ENCODE measurements at places on chromosomes 7 and 10.

DNA sequence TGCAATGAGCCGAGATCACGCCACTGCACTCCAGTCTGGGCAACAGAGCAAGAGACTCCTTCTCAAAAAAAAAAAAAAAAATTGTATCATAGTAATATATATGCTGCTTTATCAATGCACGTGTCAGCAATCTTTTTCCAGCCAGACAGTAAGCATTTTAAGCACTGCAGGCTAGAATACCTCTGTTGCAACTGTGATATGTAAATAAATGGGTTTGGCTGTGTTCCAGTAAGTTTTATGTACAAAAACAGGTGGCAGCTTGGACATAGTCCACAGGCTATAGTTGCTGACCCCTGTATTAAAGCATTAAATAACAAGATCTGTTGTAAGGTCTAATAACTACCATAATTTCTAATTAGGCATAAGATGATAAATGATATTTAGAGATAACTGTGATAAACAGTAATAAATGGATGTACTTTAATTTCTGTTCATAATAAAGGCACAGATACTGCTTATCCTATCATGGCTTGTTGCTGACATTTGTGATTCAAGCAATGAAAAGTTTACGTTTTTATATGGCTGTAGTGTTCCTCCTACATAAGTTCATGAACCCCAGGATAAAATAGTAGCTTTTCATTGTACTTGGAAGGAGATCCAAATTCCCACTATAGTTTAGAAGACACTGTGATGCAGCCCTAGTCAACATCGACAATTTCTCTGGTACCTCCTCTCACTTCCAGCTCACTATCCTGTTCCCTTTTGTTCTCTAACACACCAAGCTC is 161.4 kb downstream of the ELMO1 start:
- no peak for DNase-seq

DNA sequence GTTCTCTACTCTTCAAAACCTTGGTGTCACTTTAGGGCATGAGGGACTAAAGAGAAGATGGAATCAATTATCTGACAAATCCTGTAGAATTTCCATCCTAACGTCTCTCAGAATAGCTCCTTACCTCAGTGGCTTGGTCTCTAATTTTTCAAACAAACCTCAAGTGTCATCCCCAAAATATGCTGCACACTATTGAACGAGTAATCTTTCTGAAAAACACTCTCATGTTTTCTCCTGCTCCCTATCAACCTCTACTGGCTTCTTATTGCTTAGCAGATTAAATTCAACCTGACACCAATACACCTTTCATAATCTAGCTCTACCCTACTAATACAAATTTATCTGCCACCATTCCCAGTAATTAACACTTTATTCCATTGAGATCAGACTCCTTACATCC is 8.5 kb downstream of the CNOT4 start:
- no peak for DNase-seq

DNA sequence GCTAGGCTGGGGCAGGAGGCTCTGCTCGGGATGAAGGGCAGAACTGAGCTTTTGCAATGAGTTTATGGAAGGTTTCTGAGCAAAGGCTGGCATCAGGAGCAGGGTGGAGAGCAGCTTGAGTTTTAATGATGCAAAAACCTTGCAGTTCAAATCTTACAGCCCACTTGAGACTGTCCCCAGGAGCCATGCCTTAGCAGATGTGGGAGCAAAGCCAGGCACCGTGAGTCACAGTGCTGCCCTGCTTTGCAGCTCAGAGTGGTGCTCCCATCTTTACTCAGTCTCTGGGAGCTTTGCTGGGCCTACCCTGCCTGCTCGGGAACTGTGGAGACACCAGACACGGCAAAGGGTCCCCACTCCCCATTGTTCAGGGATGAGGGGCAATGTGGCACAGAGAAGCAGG is 122.4 kb upstream of the NPS start:
- DNase-seq = no peak

DNA sequence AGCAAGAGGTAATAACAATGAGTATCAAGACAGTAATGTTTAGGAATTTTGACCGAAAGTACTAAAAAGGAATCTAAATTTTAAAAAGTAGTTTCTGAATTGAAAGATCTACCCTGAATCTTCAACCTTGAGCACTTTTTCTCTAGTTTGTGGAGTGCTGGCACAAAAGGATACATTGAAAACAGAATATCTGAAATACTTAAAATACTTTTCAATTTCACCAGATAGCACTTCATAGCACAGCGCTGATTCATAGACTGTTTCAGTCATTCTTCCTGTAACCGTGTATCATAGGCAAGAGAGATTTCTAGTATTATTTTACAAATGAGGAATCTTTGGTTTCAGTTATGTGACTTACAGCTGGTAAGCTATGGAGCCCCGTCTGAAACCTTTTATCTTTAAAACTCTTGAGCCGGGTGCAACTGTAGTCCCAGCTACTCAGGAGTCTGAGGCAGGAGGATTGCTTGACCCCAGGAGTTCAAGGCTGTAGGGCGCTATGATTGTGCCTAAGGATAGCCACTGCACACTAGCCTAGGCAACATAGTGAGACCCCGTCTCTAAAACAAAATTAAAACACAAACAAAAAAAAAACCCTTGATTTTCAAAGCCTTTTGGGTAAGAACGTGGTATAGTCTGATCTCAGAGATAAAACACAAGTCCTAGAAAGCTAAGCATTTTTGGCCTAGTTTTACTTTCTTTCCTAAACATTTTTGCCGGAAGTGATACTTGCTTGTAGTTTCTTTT is 35.1 kb downstream of the FHIP2A start:
- no peak for DNase-seq

DNA sequence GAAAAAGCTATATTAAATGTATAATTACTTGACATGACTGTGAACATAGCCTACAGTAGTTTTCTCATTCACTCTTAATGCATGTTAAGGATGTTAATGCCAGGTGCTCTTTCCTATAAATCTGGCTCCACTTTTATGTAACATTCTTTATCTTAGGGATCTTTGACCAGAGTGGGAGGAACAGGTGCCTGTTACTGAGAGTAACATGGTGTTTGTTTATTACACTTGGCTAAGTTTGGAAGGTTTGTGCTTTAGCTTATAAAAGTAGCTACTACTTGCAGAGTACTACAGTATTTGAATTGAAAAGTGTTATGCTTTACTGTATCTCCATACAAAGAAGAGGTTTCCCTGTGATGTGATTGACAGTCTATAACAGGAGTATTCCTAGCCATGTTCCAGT is 183.4 kb downstream of the DYNC1I1 start:
- no peak for DNase-seq

- no peak for DNase-seq
These were observed 149.1 kb downstream of the MAPK8 start for GRCh38 chr10:48455392-48456151.

- no peak for DNase-seq
These were observed 75.3 kb downstream of the HIP1 start for GRCh38 chr7:75663302-75663907.

GRCh38 chr7:133797818-133798520 is 329.2 kb upstream of the LRGUK start:
- DNase-seq = no peak

DNA sequence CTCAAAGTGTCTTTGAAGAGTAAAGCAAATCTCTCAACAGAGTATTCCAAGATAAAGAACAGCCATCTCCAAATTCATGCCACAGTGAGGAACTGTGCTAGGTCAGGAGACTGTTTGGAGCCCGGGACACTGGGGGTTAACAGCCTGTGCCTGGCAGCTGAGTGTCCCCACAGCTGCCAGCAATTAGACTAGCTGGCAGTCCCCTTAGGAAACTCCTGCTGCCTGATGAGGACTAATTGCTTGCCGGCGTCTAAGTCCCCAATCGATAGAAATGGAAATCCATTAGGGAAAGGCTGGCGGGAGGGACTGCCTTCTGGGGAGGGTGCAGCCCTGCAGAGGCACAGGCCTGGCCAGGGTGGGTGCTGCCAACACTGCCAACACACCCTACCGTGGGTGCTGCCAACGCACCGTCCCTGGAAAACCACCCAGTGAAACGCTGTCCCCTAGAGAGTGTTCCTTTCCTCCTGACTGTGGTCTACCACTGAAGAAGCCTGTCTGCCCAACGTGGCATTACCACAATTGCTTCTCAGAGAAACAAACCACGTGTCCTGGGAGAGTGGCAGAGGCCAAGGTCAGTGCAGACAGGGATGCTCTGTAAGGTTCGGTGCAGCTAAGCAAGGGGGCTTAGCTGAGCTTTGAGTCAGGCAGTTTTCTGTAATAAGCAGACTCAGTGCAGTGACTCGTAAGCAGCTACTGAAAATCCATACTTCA is 60.8 kb downstream of the XRCC2 start:
- DNase-seq = no peak

GRCh38 chr7:37332243-37333016 is 116.2 kb downstream of the ELMO1 start:
- no peak for DNase-seq

- DNase-seq = no peak
These were observed 101.2 kb upstream of the ZNF746 start for GRCh38 chr7:149598721-149599308.

DNA sequence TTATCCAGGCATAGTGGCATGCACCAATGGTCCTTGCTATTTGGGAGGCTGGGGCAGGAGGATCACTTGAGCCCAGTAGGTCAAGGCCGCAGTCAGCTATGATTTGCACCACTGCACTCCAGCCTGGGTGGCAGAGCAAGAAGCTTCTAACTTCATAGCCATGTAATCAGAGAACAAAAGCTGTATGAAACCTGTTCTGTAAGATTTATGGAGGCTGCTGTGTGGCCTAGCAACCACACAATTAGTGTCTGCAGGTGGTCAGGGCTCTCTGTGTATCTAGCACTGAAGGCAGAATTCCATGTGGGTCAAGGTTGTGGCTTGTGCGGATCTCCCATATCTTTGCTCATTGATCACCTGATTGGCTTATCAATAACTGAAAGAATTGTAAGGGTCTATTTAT is 221.5 kb upstream of the FOXK1 start:
- DNase-seq = no peak

- no peak for DNase-seq
These were observed 7.1 kb downstream of the MMRN2 start for GRCh38 chr10:86950349-86950748.

DNA sequence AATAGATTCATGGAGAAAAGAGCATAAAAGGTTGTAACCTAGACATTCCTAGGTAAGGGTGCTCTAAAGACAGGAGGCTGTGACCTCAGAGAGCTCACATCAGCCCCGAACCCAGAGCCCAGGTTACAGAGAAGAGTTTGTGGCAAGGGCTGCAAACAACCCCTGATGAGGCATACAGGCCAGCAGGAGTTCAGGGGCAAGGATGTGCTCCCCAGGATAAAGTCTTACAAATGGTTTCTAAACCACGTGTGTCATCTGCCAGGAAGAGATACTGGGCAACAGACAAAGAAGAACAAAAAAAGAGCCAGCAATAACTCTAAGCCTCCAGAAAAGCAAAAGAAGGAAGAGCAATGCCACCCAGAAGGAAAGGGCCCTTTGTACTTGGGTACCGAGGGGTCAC is 27.7 kb downstream of the NCAPG2 start:
- DNase-seq = no peak

GRCh38 chr10:77526868-77527617 is 110.6 kb downstream of the KCNMA1 start:
- no peak for DNase-seq

GRCh38 chr7:151925446-151926335 is 30.6 kb upstream of the GALNTL5 start:
- DNase-seq = peak; percentile 95

DNA sequence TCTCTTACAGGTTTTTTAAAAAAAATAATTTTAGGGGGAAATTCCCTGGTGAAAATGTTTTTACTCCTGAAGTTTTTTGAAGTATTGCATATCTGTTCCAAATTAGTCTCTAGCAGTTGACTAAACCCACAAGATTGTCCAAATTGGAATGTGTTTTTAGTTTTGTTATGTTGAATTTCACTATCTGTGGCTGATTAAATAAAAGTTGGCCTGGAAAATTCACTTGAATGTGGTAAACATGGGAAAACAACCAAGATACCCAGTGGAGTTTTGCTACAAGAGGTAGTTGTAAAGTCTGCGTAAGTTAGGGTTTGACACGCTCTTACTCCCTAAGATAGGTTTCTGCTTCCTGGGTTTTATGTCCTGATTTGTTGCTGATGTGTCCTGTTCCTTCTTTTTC is 3.3 kb downstream of the TSGA13 start:
- no peak for DNase-seq

- no peak for DNase-seq
These were observed 199.7 kb upstream of the MAGI2 start for GRCh38 chr7:79653136-79653631.

DNA sequence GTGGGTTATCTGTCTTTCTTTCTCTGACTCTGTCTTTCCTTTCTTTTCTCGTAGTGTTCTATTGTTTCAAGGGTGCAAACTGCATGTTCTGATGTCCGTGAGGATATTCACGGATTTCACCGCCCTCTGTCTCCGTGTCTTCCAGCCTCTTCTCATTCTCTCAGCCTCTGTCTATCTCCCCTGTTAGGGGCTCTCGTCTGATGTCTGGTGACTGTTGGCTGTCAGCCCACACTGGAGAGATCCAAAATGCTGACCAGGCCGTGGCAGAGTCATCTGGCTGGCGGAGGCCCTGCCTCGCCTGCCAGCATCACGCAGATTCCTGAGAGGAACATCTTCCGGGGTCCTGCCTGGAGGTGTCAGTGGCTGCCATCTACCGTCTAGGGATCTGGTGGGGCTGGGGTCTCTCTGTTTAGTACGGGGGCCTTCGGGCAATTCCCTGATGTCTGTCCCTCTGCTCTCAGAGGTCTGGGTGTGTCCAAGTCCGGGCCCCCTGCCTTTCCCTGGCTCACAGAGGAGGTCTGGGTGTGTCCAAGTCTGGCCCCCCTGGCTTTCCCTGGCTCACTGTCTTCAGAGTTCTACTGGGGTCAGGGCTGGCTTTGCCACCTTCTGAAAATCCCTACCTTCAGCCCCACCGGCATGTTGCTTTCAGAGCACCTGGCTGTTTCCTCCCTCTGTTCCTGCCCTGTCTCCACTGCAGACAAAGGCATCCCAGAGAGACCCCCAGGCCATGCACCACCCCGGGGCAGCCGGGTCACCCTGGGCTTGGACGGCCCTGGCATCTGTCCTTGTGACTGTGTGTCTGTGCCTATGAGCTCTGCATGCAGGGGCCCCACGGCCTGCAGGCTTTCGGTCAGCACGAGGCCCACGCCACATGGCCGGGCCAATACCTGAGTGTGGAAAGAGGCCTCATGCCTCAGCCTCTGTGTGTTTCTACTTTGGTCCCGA is 14.0 kb upstream of the SCART1 start:
- no peak for DNase-seq
